COLO829 (cell line): ENCODE measurements at places on chromosomes 6 and 20.
A peak's percentile ranks its signal among the peaks of the same experiment; 100 is the strongest.

GRCh38 chr6:133983099-133983939 lies 30.3 kb downstream of the TBPL1 start:
- no peak for DNase-seq

- DNase-seq: no peak
These were observed 42.4 kb upstream of the ELOVL5 start for GRCh38 chr6:53391170-53391569.

DNA sequence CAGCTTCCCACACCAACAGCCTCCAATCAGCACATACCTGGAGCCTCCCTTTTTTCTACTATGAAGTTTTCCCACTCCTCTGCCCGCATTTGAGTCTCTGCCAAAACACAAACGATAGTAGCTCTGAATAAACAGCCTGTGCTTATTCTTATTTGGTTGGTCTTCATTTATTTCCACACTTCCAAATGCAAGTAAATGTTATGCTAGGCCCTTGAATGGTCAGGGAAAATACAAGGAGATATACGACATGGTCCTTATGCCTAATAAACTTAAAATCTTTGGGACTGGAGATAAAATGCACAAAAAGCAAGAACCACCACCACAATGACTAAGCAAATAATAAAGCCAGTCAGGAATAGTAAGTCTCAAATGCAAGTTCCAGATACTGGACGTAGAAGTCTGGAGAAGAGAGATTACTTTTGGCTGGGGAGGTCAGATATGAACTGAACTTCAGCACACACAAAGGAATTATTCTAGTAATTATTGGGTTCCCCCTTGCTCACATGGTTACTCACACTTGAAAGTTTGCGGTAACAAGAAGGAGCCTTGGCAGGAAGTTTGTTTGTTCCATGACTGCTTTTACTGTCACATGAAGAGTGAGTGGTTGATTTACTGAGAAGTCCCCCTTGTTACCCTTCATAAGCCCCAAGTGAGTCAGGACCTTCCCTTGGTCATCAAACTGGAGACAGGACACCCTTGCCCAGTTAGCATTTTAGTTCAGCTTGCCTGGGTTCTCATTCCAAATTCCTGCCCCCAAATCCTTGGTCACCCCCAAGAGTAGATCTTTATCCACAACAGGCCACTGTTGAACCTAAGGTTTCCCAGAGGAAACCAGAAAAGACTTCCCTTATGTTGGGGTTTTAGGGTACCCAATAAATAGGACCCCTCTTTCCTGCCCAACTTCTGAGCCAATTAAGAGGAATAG lies 511.2 kb upstream of the JARID2 start:
- peak; percentile 93 for DNase-seq

DNA sequence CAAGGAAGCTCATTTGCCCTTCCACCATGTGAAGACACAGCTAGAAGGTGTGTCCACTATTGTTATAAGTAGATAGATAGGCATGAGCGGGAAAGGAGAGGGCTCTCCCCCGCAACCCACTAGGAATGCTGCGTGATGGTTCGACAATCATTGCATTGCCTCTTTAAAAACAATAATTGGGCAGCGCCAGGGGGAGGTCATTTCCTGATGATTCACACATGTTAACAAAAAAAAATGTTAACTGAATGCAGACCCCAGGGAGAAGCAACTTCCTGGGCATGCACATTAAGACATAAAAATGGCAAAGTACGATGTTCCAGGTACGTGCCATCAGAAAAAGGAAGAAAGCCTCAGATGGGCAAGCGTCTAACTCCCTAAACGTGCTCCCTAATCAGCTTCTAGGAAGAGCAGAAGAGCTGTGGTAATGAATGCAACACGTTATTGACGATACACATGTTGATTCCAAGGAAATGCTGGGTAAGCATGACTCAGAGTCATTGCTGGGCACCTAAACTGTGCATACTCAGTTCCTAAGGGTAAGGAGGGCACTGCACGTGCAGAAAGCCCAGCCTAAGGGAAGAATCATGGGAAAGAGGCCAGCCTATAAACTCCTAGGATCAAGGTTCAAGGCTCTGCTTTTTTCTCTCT lies 113.7 kb downstream of the FAM217A start:
- peak; percentile 28 for DNase-seq

- no peak for DNase-seq
These were observed 94.7 kb upstream of the NXT1 start for GRCh38 chr20:23255716-23256385.

DNA sequence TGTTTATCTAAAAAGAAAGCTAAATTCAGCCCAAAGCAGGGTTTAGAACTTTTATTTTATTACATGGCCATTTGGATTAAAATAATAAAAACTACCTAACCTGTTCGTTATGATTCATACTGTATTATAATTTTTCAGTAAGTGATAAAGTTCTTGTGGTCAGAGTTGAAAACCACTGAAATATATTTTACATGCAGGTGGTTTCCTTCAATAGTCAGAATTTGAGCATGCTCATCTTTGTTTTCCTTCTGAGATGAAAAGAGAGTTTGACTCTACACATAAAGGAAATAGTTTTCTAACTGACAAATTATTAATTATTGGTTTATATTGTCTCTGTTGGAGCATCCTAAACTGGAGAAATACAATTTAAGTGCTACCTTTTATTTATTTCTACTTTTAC lies 114.0 kb upstream of the FKBP1C start:
- DNase-seq: no peak

DNA sequence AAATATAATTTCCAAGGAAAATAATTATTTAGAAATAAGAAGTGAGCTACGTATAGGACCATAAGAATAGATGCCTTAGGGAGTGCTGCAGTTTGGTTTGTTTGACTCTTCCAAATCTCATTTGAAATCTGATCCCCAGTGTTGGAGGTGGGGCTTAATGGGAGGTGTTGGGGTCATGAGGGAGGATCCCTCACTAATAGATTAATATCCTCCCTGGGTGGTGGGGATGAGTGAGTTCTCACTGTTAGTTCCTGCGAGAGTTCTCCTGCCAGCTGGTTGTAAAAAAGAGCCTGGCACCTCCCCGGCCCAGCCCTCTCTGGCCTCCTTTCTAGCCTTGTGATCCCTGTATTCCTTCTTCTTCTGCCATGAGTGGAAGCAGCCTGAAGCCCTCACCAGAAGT lies 69.3 kb downstream of the RCAN2 start:
- no peak for DNase-seq

DNA sequence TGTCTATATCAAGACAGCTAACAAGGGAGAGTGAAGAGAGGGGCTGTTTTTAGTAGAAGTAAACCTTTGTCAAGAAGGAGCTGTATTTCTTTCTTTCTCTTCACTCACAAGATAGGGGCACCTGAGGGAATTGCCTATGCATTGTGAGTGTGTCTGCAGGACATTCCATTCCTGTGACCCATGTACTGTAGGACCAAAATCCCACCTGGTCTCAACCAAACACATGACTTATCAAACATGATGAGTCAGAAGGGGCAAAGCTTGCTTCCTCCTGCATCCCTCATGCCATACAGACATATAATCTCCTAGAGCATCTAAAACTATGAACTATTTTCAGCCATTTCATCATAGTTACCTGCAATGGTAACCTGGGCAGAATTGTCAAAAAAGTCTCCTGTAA lies 21.8 kb downstream of the PKHD1 start:
- DNase-seq: no peak

GRCh38 chr20:2932498-2932897 lies 59.2 kb downstream of the PTPRA start:
- DNase-seq: no peak
